ENCODE measurements at places on chromosomes 6 and 20.
A peak's percentile ranks its signal among the peaks of the same experiment; 100 is the strongest.

- DNase-seq: no peak
Observed at GRCh38 chr20:57315083-57315975, 14.3 kb upstream of the SPO11 start.

GRCh38 chr6:145963216-145964068 lies 716 bp downstream of the SHPRH start:
- DNase-seq: peak; percentile 17

DNA sequence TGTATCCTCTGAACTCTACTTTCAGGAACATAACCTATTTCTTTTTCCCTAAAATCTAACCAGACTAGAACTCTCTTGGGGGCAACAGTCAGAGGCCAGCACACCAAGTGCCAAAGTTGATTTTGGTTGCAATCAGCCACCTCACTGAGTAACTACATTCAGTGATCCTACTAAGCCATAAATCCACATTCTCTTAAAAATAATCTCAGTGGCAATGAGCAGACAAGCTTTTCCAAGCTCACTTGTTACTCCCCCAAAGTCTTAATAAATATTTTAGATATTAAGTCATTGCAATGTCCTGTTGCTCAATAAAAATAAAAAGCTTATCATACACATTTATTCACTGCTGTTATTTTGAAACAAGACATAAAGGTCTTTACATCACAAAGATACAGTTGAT lies 9.8 kb downstream of the RGS17 start:
- DNase-seq: no peak

DNA sequence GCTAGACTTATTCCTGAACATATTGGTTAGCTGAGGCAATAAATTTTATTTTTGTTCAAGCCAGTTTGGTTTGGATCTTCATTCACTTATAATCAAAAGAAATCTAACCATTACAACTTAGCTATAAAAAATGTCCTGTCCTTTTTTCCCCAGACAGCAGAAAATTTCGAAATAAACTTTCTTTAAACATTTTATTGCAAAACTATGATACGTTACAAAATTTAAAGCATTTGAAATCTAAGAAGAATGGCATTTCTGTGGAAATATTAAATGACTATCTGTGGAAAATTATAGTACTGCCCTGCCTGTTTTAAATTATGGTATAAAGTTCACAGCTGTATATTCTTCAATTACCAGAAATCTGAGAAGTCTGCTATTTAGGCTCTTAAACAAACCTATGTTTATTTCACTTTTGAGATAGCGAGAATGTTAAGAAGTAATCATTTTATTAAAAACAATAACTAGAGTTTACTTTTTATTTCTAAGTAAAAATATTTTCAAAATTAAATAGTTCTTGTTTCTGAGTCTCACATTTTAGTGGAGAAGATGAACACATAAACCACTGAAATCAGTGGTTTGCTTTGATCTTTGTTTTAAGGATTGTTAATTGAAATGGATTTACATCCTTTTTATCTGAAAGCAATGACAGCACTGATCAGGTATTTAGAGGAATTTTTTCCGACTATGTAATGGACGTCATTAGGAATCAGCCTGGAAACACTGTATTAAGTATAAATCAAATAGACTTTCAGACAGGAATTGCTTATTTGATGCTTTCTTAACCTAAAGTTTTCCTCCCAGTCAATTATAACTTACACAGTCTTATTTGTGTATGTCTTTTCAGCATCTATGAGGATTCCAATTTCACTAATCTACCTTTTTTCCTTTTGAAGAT lies 553.7 kb downstream of the COL12A1 start:
- no peak for DNase-seq

DNA sequence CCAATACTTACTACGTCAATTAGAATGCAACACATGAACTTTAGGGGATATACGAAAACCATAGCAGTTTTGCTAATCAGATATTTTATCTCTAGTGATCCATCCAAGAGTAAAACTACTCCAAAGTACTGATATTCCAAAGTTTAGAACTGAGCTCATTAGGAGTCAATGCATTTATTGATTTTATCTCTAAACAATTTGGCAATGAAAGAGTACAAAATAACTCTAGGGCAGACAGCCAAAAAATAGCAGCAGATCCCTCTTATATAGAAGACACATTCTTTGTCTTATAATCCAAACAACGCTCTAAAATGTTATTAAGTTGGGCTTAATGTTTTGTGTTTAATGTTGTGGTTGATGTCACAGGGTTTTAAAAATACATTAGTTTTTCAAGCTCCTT lies 923.9 kb upstream of the MAN1A1 start:
- no peak for DNase-seq

DNA sequence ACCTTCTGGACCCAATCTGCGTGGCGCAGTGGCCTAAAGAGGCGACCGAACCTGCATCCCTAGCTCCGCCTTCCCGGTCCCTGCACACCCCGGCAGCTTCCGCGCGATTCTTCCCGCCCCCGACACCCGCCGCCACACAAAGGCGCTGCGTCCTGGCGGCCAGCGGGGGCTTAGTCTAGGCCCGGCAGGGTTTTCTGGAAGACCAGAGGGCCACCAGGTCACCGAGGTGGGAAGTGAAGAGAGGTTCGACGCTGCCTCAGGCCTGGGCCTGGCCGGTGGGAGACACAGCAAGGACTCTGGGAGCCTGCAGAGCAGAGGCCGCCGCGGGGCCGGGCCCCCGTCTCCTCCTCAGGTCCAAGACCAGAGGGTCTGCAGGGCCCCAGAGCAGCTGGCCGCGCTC lies 154.9 kb downstream of the OR2B2 start:
- DNase-seq: peak; percentile 34

DNA sequence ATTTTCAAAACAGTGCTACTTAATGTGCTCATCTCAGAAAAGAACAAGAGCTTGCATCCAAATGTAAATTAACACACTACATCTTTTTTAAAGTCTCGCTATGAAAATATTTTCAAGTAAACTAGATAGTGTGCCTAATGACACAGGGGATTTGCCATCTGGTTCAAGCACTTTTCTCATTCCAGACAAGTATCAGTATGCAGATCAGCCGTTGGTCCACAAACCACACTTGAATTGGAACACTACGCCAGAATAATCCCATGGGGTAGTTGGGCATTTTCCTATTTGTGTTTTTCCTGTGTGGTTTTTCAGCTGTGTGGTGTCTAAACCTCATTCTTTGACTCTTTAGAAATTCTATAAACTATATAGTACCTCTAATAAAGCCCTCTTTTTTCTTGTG lies 256.2 kb downstream of the EPHA7 start:
- no peak for DNase-seq

Measured in activated T-helper 9 cell treated with anti-CD3 and anti-CD28 coated beads, Interleukin-2, amount 50 U/mL, for 16 hours (primary cell).